ENCODE measurements at places on chromosomes 12 and 14.
A peak's percentile ranks its signal among the peaks of the same experiment; 100 is the strongest.

GRCh38 chr12:57893431-57894353 is 47.2 kb upstream of the CTDSP2 start:
- DNase-seq = peak; percentile 94

DNA sequence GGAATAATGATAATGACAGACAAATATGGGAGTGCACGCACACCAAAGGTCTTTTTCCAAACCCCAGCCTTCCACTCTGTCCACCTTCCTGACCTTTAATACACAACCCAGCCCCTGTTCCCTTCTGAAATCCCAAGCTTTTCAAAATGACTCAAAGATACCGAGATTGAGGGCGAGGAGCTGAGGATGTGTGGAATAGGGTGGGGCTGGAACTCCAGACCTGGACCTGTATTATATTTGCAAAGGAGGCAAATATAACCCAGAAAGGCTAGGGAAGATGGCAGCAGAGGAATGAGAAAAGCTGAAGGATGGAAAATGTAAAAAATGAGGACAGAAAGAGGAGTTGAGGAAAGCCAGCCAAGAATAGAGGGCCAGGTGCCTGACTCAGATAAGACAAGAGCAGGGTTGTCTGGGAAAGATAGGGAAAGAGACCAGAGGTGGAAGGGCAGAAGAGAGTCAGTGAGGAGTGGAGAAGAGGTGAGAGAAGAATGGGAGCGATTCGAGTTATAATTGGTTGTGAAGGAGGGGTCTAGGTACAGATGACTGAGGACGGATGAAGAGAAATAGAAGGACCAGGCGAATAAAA is 1.0 kb upstream of the PTMS start:
- no peak for DNase-seq

DNA sequence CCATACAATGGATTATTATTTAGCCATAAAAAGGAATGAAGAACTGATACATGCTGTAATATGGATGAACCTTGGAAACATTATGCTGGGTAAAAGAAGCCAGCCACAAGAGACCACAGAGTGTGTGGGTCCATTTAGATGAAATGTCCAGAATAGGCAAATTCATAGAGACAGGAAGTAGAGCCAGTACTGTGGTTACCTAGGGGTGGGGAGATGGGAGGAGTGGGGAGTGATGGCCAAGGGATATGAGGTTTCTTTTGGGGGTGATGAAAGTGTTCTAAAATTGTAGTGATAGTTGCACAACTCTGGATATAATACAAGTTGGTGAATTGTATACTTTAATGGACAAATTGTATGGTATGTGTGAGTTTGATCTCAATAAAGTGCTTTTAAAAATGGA is 18.6 kb downstream of the JDP2 start:
- DNase-seq = no peak

DNA sequence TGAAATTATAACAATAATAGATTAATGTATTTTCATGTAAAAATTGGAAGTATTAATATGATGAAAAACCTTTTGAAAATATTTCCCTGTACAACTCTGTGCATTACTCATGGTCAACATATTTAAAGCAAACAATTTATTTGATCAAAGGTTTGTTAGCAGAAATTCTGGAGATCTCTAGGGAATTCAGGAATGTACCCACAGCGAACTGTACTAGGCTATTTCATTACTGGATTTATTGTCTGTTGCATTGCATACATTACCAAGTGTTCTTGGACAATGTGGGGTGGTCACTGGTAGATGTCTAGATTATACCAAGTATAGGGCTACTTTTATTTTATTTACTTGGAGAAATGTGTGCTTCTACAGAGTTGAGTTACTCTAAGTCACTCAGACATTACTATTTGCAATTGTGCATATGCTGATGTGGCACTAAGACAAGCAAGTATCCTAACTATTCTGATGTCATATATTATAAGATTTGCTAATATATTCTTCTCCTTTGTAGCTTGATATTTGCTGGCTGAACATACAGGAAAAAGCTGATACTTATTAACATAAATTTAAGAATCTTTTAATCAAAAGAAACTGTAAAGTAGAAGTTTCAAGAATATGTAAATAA is 323.3 kb downstream of the CCER1 start:
- DNase-seq = peak; percentile 80

- DNase-seq = no peak
These were observed 121.9 kb downstream of the DNAI7 start for GRCh38 chr12:25072906-25073650.

DNA sequence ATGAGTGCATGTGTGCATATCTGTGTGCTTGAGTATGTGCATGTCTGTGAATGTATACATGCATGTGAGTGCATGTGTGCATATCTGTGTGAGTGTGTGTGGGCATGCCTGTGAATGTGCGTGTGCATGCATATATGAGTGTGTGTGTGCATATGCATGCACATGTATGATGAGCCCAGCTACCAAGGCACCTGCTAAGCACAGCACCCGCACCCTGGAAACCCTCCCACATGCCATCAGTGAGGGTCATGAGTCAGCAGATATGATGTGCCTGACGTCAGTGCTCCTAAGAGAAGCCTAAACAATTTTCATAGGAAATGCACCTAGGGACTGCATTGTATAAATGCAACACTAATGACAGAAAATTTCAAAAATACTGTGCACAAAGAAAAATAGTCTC is 151.1 kb downstream of the KIF26A start:
- DNase-seq = no peak

- DNase-seq = no peak
These were observed 43.1 kb upstream of the OTOGL start for GRCh38 chr12:80056232-80056631.

DNA sequence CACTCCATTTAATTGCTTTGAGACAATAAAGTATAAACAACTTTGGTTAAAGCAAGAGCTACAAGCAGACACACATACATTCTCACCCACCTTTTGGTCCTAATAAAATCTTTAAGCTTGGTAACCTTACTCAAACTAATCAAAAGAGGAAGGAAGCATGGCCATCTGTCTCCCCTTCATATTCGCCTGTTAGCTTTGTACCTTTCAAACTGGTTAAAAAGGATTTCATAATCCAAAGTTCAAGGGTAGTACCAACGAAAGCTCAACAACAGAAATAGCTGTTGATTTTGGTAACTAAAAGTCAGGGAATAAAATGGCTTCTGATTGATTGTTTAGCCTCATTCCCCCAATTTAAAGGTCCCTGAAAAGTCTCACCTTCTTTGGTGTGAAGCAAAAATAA is 456.9 kb downstream of the BCAT1 start:
- DNase-seq = no peak

DNA sequence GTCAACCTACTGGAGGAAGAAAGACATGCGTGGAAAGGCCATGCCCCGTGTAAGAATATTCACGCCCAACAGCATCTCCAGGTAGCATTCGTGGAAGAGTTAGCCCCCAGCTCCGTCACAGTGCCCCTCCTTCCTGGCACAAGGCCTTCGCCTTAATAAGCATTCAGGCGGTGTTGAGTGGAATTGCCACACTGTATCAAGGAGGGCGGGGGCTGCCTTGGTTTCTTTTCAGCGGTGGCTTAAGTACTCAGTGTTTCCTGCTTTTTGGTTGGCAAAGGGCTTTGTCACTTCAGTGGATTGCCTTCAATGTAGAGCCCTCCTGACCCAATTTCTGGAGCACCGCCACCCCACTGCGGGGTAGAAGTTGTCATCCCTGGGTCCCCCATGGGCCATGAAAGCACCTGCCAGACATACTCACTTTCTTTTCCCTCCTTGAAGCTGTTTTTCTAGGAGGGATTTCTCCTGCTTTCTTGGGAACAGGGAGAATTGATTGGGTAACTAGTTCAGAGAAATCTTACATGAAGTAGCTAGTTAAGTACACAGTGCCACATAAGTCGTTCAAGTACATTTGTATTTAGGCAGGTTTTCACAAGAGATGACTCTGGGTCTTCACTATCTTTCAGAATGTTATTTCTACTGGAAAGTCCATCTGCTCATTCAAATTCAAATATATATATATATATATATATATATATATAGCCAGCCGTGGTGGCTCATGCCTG is 65.5 kb upstream of the STON2 start:
- no peak for DNase-seq

- no peak for DNase-seq
These were observed 41.4 kb downstream of the PLEKHG3 start for GRCh38 chr14:64745511-64746091.

DNA sequence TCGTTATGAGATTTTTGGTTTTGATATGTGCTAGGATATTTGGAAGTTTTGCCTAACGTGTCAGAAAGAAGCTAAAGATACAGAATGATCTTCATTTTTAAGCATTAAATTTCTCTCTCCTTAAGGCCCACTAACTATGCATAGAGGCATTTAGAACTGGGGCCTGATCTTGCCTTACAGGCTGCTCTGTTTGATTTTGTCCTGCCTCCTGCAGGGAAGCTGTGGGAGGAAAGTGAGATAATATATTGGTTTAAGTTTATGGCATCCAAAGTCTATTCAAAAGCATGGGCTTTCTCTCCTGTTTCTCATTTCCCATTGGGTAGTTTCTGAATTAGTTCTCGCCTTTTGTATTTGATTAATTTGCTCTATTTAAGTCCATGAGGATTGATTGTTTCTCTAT is 250.3 kb upstream of the FBXO33 start:
- DNase-seq = no peak

GRCh38 chr12:126547905-126548304 is 1482.7 kb downstream of the AACS start:
- DNase-seq = no peak

- DNase-seq = no peak
These were observed 170.6 kb upstream of the CCDC196 start for GRCh38 chr14:66315548-66315947.

DNA sequence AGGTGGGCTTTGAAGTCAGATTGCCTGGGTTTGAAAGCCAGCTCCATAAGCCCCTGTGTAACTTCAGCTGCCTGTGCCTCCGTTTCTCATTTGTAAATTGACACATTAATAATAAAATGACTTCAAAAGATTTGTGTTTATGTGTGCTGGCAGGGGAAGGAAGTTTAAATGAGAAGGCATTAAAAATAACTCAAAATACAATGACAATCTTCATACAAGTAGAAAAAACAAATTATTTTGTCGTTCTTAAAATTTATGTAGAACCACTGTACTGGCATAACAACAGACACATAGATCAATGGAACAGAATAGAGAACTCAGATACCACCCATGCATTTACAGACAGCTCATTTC is 83.0 kb downstream of the PPM1A start:
- DNase-seq = no peak

- peak; percentile 87 for DNase-seq
These were observed 4.6 kb upstream of the LRP1-AS start for GRCh38 chr12:57151741-57152630.

DNA sequence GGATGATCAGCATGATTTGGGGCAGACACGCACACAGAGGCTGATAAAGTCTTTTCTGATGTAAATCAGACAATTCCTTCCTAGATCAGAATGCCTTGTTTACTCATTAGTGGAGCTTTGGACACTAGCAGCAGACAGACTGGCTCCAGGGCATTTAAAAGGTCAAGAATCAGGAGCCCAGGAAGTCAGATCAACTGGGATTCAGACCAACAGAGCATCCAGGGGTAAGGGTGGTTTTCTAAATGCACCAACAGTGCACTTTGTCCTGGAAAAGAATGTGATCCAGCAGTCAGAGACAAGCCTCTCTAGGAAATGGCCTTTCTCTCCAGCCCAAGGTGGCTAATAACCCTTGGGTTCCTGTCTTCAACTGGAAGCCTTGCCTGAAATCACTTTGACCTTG is 405.3 kb downstream of the MED13L start:
- no peak for DNase-seq
